ENCODE measurements at places on chromosomes 1 and 21.

DNA sequence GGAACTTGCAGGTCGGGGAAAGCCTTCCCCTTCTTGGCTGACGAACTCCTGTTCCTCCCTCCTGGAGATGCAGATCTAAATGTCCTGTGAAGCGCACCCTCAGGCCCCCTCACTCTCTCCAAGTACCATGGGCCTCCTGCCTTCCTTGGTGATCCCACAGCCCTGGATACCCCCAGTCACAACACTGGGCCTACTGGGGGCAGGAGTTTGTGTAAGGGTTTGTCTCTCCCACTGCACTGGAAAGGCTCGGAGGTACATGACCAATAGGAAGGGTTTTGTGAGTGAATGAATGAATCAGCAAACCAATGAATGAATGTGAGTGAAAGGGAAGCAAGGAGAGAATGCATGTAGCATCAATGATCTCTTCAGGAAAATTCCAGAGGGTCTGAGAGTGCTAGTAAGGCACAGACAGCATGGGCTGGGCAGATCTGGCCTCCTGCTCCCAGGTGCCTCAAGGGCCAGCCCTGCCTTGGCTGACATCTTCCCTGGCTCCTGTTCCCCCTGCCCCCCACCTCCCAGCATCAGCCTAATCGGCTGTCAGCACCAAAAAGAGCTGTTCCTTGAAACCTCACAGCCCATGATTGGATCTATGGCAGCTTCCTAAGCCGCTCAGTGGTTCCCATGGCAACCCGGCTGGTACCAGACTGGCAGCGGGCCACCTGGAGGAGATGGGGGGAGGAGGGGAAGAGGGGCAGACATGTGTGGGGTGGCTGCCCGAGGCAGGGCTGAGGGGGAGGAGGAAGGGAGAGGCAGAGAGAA is 95.8 kb downstream of the VWA5B1 start:
- DNase-seq = no peak

DNA sequence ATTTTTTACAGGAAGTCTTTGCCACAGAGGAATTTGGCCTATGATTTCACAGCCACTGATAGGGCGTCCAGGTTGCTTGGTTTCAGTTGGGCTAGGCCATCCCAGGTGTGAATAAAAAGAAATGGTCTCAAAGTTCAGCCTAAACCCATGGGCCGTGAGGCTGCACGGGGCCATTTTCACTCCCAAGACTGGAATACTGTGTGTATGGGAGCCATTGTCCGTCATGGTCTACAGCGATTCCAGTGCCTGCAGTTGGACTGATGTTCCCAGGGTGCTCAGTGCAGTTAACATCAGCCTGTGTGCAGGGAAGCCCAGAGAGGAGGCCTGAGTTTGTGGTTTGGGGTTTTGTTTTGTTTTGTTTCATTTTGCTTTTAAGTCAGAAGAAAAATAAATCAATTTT is 133.2 kb downstream of the ADSS2 start:
- no peak for DNase-seq

GRCh38 chr1:243917863-243918565 is 68.0 kb upstream of the AKT3 start:
- no peak for DNase-seq

DNA sequence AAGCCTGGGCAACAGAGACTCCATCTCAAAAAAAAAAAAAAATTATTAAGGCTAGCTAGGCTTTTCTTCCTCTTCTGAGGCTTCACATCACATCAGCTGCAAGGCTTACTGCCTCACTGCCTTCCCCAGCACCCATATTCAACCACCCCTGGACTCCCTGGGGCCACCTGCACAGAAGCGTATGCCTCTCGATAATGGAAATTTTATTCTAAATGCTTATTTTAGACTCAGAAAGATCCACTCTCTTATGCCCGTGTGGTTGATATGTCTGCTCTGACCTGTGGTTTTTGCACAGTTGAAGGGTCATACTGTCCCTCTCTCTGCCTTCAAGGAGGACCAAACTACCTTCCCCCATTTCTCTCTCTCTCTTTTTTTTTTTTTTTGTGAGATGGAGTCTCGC is 1.5 kb upstream of the FCRLA start:
- no peak for DNase-seq

- DNase-seq = no peak
These were observed 85.5 kb downstream of the PLPPR5 start for GRCh38 chr1:98919211-98919610.

- DNase-seq = no peak
These were observed 93.9 kb upstream of the ADGRL4 start for GRCh38 chr1:79100385-79100784.

- no peak for DNase-seq
These were observed 535.7 kb downstream of the COL11A1 start for GRCh38 chr1:102572637-102573036.

DNA sequence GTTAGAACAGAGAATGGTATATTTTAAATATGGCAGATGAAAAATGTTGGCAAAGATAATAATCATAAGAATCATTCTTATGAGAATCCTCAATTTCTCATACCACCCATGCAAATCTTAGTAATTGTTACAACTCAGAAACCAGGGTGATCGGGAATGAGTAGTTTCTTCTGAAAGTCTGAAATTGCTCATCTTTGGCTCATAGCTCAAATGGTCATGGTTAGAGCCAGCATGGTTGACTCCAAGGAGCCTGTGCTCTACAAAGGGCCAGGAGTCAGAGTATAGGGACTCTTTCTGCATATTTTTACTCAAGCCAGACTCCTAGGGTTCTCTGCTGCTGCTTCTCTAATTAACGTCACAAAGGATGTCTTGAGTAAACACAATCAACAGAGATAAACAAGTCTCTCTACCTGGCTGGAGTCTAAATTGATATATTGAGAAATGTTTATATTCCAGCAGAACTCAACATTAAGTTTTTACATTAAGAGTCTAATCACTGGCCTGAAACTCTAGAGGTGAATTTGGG is 1.9 kb upstream of the ETV3 start:
- no peak for DNase-seq

GRCh38 chr1:109490029-109490933 is 3.6 kb upstream of the CYB561D1 start:
- DNase-seq = no peak

GRCh38 chr1:20875198-20875973 is 88.3 kb upstream of the HP1BP3 start:
- DNase-seq = no peak

GRCh38 chr1:231106347-231106746 is 55.5 kb upstream of the TRIM67 start:
- DNase-seq = no peak

DNA sequence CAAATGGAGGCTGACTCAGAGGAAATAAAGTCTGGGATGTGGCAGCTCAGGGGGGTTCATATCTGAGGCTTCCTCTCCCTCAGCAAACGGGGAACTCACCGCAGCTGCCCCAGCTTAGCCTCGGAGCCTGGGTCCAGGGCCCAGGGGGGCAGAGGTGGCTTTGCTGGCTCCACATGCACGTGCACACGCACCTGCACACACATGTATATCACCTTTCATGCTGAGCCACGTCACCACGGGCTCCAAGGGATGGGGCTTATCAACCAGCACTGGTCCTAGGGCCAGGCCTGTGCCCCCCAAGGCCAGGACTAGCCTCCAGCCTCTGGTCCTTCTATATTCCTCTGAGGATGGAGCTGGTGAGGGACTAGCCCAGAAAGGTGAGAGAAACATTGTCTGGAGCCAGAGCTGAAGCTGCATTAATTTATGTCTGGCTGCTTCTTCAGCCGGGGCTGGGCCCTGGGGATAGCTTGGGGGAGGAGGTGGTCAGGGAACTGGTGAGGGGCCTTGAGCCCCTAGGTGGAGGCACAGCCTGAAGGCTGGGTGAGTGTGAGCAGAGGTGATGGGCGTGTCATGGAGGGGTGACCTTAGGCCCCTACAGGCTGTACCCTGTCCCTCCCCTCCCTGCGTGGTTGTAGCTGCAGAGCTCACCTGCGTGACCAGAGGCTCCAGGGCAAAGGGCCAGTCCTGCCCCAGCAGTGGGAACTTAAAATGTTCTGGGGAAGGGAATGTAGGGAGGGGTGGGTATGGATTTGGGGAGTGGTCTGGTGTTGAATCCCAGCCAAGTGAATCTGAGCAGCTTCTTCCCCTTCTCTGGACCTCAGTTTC is 520.8 kb downstream of the PTPRU start:
- no peak for DNase-seq

Measured in LNCaP clone FGC (cell line).